Effector memory CD4-positive, alpha-beta T cell (primary cell): ENCODE measurements at places on chromosomes 3 and 15.

- DNase-seq: no peak
Measured at GRCh38 chr3:3629911-3630310, 169.3 kb upstream of the LRRN1 start.

- DNase-seq: no peak
Measured at GRCh38 chr15:100310513-100311153, 31.1 kb downstream of the ADAMTS17 start.

DNA sequence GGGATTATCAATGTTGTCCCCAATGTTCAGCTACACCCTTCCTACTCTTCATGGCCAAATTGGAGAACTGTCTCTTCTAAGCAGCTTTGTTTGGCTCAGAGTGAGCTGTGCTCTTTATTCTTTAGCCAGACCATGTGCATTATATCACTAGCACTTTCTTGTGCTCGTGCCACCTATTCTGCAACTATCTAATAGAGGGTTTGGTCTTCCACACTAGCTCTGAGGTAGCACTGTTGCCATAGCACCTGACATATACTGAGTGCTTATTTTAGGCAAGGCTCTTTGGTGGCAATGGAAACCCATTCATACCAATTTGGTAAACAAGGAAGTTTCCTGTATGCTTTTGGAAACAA lies 394.3 kb upstream of the C2CD4B start:
- DNase-seq: no peak

GRCh38 chr3:164897342-164897741 lies 181.0 kb downstream of the SI start:
- no peak for DNase-seq

DNA sequence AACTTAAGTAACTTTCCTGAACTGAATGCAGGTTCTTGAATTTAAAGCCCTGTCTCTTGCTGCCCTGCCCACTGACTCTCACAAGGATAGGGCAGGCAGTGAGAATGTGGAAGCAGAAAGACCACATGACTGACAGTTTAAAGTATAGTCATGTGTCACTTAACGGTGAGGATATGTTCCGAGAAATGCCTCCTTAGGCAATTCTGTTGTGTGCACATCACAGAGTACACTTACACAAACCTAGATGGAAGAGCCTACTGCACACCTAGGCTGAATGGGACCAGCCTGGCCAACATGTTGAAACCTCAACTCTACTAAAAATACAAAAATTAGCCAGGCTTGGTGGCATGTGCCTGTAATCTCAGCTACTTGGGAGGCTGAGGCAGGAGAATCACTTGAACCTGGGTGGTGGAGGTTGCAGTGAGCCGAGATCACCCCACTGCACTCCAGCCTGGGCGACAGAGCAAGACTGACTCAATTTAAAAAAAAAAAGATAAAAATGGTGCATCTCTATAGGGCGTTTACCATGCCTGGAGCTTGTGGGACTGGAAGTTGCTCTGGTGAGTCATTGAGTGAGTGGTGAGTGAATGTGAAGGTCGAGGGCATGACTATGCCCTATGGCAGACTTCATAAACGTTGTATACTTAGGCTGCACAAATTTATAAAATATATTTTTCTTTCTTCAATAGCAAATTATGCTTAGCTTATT lies 18.9 kb upstream of the COPG1 start:
- DNase-seq: no peak

DNA sequence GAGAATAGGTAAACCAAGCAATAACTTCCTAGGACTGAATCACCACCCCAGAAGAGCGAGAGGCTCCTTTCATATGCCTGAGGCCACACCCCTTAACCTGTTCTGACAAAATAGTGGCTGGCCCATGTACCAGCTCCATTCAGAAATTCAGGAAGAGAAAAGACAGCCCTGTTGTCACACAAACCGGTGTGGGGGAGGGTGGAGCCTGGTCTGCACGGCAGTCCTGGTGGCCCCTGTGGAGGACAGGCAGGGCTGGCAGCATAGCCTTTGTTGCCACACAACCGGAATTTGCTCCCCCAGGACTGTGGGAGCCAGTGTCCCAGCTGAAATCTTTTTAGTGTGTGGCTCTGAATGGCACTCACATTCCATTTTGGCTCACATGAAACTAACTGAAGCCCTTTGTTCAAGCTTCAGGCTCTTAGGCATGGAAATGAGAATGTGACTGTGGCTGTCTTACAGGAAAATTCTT lies 23.8 kb downstream of the RLBP1 start:
- no peak for DNase-seq

- no peak for DNase-seq
Measured at GRCh38 chr3:87121856-87122255, 105.3 kb upstream of the CHMP2B start.

DNA sequence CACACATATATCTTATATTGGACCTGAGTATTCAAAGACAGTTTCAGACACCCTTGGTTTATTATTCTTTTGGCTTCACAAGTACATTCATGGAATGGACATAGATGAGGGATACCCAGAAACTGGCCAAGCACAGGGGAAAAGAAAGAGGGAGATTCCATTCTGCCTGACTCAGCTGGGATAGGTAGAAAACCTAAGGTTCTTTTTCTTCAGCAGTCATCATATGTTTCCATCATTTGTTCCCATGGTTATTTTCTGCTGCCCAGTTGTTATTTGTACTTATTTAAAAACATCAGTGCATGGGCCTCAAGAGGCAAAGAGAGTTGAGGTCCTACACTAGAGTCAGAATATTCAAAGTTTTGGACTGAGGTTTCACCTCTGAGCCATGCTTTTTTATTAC lies 91.8 kb downstream of the FILIP1L start:
- no peak for DNase-seq

DNA sequence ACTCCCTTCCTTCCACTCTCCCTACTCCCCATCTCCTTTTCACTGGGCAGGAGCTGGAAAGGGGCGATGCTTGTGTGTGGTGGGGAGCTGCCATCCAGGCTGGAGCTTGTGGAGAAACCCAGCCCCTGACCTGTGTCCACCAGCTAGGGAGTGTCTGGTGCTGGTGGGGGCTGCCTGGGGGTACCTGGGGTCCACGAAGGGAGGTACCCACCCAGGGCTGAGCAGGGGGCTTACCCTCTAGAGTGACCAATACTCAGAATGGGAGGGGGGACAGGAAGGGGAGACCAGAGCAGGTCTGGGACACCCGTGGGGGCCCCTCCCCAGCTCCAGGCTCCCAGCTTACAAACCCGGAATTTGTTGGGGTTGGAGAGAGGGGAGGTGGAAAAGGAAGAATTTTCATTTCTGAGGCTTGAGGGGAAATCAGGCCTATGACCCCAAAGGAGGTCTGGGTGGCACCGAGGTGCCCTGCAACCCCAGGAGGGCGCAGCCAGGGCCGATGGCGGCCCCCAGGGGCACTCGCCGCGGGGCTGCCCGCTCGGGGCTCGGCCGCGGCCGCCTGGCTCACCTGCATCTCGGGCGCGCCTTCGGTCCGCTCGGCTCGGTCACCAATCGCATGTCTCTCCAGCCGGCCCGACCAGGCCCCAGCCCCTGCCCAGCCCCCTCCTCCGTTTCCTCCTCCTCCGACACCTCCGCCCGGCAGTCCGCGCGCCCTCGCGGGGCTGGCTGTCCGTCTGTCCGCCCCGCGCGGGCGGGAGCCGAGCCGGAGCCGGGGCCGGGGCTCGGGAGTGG lies 773 bp downstream of the LINGO1 start:
- no peak for DNase-seq

- DNase-seq: no peak
Measured at GRCh38 chr3:85360742-85361387, 402.1 kb downstream of the CADM2 start.

GRCh38 chr3:141681390-141681780 lies 56.7 kb upstream of the RNF7 start:
- DNase-seq: no peak

GRCh38 chr3:87069971-87070370 lies 79.0 kb upstream of the VGLL3 start:
- no peak for DNase-seq

- no peak for DNase-seq
Measured at GRCh38 chr3:126986001-126986400, 3.1 kb downstream of the PLXNA1 start.

- DNase-seq: no peak
Measured at GRCh38 chr3:183298701-183299153, 45.7 kb downstream of the B3GNT5 start.

DNA sequence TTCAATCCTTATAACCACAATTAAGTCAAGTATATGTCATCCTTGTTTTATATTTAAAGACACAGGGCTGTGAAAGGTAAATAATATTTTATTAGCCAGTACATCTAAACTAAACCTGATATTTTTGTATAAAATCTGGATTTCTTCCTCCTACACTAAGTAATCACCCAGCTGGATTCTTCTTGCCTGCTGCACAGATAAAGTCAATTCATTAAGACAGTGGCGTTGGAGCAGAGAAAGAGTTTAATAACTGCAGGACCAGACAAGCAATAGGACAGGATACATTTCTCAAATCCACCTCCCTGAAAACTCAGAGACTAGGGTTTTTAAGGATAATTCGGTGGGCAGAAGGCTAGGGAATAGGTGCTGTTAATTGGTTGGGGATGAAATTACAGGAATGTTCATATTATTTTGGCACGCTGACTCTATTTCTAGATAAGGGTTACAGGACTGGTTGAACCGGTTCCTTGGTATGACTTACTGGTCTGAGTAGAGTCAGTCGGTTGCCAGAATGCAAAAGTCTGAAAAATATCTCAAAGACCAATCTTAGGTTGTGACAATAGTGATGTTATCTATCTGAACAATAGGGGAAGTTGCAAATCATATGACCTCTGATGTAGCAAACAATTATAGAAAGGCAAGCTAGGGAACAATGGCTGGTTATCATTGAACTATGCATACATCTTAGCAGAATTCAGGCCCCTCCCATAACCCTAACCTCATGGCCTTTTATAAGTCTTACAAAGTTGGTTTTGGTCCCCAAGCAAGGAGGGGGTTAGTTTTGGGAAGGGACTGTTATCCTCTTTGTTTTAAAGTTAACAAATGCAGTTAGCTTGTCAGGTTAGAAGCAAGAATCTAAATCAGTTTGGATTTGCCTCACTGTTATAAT lies 244.8 kb downstream of the ALCAM start:
- no peak for DNase-seq

DNA sequence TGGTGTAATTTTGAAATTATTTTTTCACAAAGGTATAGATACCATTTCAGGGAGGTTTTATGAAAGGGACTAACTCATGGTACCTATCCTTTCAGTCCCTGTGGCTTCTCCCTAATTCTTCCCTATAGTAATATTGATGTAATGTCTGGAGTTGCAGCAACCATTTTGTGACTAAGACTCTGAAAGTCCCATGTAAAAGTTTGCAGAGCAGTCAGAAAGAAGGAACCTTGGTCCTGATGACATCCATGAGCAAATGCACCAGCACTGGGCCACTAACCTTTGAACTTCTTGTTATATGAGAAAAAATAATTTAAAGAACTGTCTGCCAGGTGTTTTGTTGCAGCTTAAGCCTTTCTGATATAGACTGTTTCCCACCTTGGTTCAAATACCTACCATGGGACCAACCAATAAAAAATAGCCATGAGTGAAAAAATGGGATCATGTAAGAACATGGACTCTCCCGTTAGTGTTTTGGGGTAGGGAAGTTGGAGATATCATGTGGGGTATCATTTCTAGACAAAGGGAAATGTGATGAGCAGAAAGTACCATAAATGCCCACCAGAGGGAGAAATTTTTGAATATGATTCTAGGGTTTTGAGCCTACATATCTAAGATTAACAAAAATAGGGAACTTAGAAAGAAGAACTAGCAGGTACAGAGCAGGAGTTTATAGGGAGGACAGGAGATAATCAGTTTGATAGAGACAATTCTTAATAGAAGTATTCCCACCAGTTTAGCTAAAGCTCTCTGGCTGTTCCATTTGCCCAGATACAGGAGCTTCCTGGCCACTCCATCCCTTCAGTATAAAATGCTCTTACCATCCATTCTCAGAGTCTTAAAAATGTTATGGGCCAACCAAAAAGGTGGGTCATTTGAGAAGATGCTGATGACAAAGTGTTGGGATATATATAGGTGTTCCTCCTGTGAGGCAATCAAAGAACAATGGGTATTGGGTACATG lies 3.4 kb upstream of the CPOX start:
- DNase-seq: no peak

GRCh38 chr3:101851072-101851770 lies 1.9 kb downstream of the NFKBIZ start:
- DNase-seq: no peak

DNA sequence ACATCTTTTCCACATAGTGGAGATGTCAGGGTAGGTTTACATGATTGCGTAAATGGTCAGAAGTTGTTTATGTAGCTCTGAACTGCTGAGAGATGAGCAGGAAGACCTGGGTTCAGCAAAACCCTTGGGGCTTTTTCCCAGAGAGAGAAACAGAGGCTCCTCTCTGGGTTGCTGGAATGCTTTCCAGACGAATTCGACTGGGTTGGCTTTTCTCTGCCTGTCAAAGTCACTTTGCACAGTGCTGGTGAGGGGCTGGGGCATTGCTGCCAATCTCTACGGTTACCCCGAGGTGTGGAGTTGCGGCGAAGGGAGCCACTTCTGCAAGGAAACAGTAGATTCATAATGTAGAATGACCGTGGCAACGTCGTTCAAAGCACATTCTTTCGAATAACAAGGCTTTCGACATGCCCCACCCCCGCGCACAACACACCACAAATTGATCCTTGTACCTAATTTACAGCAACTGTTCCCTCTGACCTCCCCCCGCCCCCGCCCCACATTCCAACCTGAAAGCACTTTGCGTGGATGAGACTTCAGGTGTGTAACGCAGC lies 950 bp upstream of the CNTN4 start:
- DNase-seq: no peak

- DNase-seq: no peak
Measured at GRCh38 chr3:38524141-38524739, 28.1 kb downstream of the EXOG start.
